ENCODE measurements at places on chromosomes 11 and 22.

- DNase-seq: no peak
These were observed 1134.1 kb upstream of the CCDC90B start for GRCh38 chr11:84420271-84420670.

- no peak for DNase-seq
These were observed 5.1 kb downstream of the FAM118B start for GRCh38 chr11:126216526-126217305.

DNA sequence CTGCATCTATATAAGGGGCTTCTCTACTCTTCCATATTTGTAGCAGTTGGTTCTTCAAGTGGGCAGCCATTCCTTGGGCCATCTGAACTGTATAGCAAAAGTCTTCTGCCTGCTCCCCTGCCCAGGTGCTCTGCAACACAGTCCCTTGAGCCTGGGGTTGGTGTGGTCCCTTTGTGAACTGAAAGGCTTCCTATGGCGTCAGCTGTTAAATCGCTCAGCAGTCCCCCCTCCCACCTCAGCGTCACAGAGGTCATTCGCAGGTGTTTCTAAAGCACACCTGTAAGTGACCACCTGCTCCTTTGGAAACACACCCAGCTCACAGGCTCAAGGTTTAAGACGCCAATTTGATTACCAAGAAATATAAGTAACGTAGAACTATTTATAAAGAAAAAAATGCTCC, 37.0 kb downstream of the CYB5R2 start:
- DNase-seq: no peak

DNA sequence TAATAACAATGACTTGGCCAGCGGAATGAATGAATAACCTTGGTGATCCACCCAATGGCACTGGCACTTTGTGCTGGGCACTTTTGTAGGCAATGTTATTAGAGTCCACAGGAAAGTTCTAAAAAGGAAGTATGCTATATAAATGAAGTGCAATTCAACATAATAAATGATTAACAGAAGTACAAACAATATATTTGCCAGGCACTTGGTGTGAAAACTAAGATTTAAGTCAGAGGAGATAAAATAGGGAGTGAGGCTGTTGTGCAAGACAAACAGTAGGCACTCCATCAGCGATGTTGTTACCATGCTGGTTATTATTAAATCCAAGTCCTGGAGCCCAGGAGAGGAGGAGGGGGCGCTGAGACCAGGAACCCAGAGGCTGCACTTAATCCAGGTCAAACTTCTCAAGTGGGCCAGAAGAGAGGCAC, 173.8 kb downstream of the LARGE1 start:
- no peak for DNase-seq

- DNase-seq: no peak
These were observed 81.6 kb upstream of the SEPTIN5 start for GRCh38 chr22:19632668-19633148.

DNA sequence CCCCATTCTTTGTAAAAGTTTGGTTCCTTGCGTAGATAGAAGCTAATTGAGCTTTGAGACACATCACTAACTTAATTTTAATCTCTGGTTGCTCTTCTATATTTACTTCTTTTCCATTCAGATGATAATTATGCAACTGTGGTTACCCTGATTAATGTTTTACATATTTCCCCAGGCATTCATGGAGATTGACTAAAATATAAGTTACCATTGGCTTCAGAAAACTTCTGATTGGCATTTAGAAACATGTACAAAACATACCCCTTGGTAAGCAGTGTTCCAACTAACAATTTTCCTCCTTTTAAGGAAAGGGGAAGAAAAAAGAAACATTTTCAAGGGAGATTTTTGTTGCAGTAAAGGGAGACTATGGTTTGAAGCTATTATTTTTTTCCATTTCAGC, 43.9 kb downstream of the FAT3 start:
- DNase-seq: no peak

- no peak for DNase-seq
These were observed 211.0 kb upstream of the DDI1 start for GRCh38 chr11:103825469-103825868.
